NCI-H1436 treated with DMSO at 0.1 percent for 48 hours (cell line): ENCODE measurements at places on chromosomes 5 and 9.

GRCh38 chr5:1542781-1543180 is 19.0 kb upstream of the LPCAT1 start:
- DNase-seq, result no peak

DNA sequence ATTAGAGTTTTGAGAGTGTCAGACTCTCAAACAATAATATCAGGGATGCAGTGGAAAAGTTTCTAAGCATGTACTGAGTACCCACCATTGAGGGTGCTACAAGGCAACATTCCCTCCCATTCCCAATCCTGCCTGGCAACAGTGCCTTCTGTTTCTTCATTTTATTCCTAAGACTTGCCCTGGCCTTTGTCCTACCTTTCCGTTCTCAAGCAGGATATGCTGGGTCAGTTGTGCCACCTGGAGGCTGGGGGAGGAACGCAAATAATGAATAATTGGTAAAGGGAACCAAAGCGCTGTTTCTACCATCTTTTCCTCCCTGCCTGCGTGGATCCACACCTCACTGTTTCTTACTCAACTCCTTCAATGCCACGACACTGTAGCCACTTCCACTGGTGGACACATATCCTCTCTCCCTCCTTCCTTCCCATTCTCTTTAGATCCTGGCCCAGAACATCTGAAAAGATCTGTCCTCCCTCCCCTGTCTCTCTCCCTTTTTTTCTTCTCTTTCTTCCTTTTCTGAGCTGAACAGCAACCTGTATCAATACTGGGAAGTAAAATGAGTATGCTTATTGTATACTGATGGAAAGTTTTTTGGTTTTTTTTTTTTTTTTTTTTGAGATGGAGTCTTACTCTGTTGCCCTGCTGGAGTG is 149.5 kb downstream of the C9orf152 start:
- DNase-seq, result no peak

DNA sequence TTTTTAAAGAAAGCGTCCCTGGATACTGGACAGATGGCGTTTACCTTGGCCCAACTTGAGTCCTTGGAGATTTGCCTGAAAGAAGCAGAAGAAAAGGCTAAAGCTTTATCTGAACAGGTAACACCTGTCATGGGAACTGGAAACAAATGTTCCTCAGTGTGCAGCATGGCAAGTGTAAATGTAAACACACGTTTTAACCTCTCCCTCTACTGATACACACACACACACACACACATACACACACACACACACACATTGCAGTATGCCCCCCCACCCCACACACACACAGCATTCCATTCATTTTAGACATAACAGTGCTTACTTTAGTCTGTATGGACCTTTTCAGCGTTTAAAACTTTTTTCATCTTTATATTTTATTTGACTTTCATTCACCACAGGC is 51.1 kb downstream of the CCDC192 start:
- DNase-seq, result no peak

GRCh38 chr5:142156839-142157463 is 48.4 kb downstream of the NDFIP1 start:
- DNase-seq, result no peak

- DNase-seq, result no peak
Measured at GRCh38 chr5:13783726-13784125, 160.8 kb downstream of the DNAH5 start.

- DNase-seq, result no peak
Measured at GRCh38 chr5:54894957-54895815, 90.2 kb downstream of the ESM1 start.

GRCh38 chr9:116639251-116639741 is 47.8 kb upstream of the TRIM32 start:
- DNase-seq, result no peak

DNA sequence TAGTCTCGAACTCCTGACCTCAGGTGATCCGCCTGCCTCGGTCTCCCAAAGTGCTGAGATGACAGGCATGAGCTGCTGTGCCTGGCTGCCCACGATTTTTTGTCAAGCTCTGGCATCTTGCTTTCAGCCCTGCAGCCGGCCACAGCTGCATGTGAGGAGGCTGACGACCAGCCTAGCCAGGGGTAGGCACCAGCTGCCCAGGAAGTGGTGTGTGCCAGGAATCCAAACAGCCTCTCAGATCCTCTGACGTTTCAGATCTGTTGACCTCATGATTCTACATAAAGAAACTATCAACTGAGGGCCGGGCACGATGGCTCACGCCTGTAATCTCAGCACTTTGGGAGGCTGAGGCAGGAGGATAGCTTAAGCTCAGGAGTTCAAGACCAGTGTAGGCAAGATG is 19.0 kb downstream of the DYNC2I2 start:
- DNase-seq, result no peak

GRCh38 chr5:553874-554273 is 29.6 kb upstream of the SLC9A3 start:
- no peak for DNase-seq

- no peak for DNase-seq
Measured at GRCh38 chr5:79488058-79488457, 25.9 kb downstream of the HOMER1 start.

DNA sequence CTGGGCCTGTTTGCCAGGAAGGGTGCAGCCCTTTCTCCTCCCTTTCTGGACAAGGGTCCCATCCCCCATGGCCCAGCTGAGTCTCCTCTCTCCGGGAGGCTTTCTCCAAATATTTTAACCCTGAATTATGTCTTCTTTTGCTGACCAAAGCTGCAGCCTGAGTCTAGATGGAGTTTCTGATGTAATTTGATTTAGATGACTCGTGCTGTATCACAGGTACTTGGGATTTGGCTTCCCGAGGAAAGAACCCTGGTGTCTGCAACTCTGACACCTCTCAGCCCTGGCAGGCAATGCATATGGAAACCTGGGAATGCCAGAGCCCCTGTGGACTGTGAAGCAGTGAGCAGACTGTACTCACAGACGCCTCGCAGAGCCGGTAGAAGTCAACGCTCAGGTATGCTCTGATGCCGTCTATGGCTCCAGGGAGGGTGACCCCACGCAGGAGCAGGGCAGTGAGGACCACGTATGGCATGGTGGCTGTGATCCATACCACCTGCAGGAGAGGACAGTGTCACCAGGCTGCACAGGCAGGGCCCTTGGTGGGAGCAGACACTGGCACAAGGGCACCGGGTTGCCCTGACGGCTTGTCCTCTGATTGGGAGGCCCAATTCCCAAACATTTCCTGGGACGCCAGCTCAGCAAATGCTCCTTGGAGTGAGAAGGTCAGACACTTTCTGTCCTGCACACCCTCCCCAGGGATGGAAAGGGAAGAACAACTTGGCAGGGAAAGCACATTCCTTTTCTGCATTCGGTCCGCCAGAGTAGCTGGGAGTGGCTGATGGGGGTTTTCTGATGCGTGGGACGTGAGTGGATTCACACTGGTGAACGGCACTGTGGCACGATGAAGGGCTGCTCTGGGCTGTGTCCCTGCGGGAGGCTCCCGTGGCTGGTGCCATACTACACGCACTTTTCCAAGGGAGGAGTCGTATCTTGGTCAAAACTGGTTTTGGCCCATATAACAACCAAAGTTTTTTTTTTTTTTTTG is 24.7 kb downstream of the SLC6A3 start:
- no peak for DNase-seq

GRCh38 chr5:67842806-67843205 is 372.8 kb upstream of the PIK3R1 start:
- DNase-seq, result no peak

DNA sequence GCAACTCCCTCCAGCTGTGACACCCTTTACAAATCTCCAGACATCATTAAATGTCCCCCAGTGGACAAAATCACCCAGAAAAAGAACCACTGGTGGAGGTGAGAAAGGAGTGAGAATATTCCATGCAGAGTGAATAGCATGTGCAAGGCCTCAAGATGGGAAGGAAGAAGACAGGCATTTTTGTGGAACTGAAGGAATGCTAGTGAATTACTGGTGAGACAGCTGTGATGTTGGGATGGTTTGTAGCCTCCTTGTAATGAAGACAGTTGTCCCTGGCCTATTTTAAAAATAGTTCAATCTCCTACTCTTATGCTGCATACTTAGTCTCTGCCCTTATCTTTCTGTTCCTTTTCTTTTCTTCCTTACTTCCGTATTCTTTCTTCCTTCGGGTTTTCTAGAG is 124.9 kb upstream of the RPS23 start:
- no peak for DNase-seq

GRCh38 chr9:447230-448025 is 232.8 kb downstream of the DOCK8 start:
- no peak for DNase-seq

- DNase-seq, result no peak
Measured at GRCh38 chr5:80106916-80107315, 71.8 kb downstream of the THBS4 start.

DNA sequence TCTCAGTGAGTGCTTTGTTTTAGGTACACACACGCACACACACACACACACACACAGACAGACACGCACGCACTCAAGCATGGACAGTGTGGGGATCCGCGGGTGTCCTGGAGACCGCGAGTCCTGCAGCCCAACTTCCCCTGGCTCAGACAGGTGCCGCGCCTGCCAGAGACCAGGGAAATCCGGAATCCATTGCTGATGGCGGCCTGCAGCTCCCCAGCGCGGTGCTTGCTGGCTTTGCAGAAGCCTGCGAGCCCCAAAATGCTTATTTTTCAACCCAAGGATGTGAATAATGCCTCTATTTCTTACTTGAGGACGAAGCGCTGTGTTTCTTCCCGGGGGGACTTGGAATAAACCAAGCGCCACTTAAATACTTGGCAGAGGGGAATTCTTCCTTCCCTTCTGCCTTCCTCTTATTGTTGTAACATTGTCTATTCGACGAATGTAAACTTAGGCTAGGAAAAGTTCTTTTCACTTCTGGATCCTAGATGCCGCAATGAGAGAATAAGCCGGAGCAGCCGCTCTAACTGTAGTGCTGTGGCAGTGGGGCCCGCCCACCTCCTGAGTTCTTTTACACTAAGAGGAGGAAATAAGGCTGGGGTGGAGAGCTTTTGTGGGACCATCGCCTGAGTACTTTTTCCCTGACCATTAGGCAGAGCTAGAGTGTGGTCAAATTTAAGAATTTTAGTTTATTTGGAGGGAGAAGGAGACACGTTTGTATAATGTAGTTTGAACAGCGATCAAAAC is 802 bp downstream of the ITGA2 start:
- DNase-seq, result no peak

GRCh38 chr9:22446950-22447617 is 460 bp downstream of the DMRTA1 start:
- no peak for DNase-seq

GRCh38 chr5:143427122-143427735 is 23.7 kb upstream of the NR3C1 start:
- no peak for DNase-seq

DNA sequence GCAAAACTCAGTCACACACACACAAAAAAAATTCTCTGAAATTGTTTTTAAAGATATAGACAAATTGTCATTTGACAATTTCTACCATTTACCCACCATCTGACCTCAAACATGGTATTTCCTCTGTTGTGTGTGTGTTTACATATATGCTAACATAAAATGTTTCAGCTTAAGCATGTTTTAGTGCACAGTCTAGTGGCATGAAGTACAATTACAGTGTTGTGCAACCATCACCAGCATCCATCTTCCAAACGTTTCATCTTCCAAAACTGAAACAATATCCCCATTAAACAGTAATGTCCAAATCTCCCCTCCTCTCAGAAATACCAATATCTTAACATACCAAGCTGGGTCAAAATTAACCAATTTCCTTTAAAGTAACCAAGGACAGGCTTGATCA is 65.2 kb downstream of the MYO10 start:
- DNase-seq, result no peak

GRCh38 chr9:103789686-103790085 is 304.4 kb upstream of the SMC2 start:
- no peak for DNase-seq

DNA sequence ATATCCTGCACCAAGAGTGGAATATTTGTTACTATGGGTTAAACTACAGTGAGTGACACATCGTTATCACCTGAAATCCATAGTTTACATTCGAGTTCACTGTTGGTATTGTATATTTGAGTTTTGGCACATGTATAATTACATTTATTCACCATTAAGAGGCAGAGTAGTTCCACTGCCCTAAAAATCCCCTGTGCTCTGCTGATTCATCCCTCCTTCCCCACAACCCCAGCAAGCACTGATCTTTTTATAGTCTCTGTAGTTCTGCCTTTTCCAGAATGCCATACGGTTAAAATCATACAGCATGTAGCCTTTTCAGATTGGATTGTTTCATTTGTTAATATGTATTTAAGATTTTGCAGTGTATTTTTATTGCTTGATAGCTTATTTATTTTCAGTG is 495.2 kb downstream of the DIRAS2 start:
- no peak for DNase-seq

GRCh38 chr5:134609232-134609851 is 23.3 kb downstream of the SAR1B start:
- no peak for DNase-seq

- no peak for DNase-seq
Measured at GRCh38 chr5:142095035-142095434, 13.5 kb upstream of the NDFIP1 start.

- no peak for DNase-seq
Measured at GRCh38 chr5:98968056-98968564, 39.3 kb upstream of the CHD1 start.
